ENCODE measurements at places on chromosomes 5 and 9.

DNA sequence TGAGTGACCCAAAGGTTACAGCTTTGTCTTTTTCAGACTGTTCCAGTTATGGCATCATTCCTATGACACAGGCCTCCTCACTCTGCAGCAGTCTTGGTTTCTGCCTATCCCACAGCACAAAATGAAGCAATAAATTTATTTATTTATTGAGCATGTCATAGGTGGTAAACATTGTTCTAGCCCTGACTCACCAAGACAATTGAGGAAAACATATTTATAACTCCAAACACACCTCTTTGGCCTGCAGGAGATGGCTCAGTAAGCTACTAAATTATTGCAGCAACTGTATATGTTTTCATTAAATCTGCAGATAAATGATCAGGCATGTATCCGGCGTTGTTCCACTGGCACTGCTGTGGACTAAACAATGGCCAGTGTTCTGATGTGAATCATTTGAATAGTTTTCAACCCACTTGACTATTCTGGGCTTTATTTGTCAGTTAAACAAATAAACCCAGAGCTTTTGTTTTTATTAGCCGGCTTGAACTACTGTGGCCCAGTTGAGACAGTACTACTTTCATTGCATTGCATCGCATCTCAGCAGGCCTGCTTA is 83.2 kb downstream of the FOXD1 start:
- no peak for DNase-seq

DNA sequence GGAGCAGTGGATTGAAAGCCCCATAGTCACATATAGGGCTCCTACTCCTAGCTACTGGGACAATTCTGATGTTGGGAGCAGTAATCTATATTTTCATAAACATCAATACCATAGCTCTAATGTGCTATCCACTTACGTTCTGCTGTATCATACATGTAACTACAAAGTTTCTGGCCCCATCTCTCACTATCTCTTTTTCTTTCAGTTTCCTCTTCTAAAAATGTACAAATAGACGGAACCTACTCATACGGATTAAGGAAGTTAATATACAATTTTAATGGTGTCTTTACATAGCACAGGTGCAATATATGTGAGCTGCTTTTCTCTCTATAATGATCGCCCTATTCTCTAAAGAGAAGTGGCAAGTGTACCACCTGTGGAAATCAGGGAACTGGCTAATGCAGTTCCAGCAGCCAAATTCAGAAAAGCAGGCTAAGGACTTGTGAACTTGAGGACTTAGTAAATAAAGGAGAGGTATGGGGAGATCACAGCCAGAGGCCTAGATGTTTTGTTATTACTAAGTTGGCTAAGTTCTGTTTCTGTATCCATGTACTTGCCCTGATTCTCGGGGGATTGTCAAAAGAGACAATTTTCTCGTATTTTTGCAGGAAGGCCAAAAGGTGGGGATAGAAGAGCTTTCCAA is 1021.9 kb downstream of the CDH12 start:
- no peak for DNase-seq

DNA sequence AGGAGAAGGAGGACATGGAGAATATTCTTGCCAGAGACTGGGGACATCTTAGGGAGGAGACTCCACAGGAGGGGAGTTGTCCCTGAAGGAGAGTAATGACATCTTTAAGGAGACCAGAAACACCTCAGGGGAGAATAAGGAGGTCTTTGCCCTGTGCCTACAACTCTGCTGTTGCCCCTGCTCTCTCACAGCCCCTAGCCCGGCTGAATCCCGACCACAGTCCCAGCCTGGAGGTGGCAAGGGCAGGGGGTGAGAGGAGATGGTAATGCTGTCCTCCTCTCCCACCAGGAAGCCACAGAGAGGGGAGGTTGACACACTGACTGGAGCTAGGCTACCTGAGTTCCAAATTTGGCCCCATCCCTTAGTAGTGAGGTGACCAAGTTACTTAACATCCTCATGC is 30.2 kb upstream of the ENHO start:
- no peak for DNase-seq

DNA sequence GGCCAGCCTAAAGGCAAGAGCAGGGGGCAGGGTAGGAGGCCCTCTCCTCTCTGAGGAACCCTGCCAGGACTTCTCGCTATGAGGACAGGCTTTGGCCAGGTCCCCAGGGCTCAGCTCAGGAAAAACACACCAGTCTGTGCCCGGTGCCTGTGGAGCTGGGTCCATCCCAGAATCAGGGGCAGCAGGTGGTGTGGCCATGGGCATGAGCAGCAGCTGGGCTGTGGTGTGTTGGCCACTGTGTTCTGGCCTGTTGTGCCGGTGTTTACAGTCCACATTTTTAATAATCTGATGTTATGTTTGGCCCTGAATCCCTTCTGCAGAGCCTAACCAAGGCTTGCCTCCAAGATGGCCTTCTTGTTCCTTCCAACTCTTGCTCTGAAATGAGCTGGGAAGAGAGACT is 77.0 kb downstream of the FGF18 start:
- DNase-seq, result no peak

- DNase-seq, result no peak
Measured at GRCh38 chr5:41809128-41809527, 61.1 kb downstream of the OXCT1 start.

DNA sequence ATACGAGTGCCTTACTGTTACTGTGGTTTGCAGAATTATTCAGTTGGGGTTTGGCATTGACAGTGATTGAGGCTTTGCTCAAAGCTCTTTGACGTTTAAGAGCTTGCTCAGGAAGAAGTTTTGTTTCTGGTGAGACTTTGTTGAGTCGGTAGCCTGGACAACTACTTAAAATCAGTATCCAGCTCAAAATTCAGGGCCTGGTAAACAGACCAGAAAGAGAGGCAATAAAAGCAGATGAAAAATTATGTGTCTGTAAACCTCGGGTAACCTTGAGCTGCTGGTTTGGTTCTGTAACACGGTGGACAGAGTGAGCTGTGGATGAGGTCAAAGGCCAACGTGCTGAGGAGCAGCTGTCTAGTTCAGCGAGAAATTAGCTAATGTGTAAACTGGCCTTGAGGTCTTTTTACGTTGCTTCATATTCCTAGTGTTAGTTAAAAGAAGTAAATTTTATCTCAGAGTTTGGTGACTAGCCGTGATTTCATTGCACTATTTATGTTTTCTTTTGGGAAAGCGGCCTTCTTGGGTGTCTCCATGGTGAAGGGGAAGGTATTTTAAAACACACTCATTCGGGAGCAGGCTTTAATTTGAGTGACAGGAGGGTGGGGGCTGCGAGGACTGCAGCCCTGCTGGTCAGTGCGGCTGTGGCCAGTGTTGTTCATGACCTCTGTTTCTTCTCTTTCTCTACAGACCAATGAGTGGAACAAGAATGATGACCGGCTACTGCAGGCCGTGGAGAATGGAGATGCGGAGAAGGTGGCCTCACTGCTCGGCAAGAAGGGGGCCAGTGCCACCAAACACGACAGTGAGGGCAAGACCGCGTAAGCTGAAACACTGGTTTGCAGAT is 82.0 kb upstream of the TTC23L start:
- no peak for DNase-seq

GRCh38 chr5:115392611-115393010 is 96.2 kb upstream of the CCDC112 start:
- DNase-seq, result no peak

DNA sequence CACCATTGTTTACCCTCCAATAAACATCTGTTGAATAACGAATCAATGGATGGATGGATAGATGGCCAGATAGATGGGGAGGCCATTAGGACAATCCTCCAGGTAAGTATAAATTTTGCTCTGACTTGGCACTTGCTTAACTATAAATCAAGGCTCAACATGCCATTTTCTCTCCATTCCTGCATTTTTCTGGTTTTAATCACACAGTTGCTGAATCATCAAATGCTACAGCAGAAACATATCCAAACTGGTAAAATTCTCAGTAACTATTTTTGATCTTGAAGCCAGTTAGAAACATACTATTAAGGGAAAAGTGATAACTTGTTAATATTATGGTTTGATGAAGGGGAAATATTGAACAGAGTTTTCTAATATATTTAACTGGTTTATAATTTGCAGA is 71.5 kb upstream of the MTAP start:
- no peak for DNase-seq

GRCh38 chr5:138989720-138990119 is 114.6 kb upstream of the LRRTM2 start:
- no peak for DNase-seq

DNA sequence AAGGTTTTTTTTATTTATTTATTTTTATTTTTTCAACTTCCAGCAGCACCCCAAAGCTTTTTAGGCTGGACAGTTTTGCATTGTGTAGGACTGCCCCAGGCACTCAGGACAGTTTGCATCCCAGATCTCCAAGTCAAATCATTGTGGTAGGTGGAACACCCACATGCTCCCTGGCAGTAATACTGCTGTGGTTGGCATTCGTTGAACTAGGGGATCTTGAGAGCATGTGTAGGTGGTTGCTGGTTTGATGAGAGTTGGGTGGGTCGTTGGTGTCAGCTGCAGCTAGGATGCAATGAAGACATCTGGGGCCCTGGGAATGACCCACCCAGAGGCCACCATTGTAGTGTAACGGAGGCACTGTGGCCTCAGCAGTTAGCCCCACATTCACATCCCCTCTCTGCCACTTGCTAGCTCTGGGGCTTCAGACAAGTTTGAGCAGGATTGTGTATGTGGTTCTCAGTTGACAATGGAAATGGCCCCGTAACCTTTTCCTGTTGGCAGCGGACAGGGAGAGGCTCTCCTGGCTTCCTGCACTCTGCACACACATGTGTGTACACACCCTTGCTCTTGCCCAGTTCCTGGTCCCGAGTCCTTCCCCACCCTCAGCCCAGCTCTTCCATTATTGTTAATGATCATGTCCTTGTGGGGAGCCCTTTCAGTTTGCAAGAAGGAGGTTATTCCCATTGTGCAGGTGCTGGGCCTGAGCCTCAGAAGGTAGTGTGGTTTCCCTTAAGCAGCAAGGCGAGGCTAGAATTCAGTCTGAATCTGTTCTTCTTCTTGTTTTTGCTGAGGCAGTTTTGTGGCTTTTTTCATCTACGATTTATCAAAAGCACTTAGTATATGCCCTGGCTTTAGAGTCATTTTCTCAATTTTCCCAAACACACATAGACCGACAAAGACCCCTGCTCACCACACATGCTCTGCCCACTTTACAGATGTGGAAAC is 46.5 kb downstream of the PPARGC1B start:
- DNase-seq, result no peak

GRCh38 chr5:150114773-150115408 is 28.5 kb upstream of the CSF1R start:
- DNase-seq, result no peak

DNA sequence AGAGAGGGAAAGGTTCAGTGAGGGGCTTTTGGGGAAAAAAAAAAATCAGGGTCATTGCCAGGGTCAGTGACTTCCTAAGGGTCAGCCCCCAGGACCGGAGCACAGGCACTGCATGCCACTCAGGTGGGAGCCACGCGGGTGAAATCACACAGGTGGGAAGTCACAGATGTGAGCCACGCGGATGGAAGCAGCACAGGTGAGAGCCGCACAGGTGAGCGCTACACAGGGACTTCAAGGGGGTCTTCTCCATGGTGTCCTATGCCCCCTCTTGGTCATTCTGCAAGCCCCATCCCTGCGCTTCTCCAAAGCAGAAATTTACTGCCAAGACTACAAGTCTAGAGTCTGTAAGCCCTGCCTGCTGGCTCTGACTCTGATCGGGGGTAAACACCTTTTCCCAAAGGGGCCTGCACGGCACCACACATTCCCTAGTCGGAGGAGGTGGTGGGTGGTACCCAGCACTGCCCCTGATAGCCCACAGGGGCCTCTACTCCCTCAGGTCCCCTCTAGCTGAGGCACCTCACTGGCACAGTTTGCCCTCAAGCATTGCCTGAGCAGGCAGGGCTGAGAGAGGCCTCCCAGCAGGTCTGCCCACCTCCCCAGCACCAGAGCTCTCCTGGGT is 18.3 kb upstream of the OBP2B start:
- DNase-seq, result no peak

DNA sequence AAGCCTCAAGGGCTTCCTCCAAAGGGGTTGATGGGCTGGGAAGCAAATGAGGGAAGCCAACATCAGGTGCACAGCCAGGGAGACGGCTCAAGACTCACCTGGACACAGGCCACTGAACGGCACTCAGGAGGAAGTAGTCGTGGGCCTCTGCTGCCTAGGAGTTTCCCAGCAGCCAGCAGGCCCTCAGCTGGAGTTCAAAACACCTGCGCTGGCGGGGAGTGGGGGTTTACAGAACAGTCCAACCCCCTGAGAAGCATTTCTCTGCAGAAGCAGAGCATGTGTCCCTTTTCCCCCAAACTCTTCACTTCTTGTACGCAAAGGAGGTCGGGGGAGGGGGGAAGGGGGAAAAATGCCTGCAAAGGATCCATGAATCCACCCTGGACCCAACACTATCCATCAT is 2.3 kb downstream of the WHRN start:
- DNase-seq, result no peak

GRCh38 chr5:124136609-124137008 is 609.8 kb downstream of the ZNF608 start:
- no peak for DNase-seq

DNA sequence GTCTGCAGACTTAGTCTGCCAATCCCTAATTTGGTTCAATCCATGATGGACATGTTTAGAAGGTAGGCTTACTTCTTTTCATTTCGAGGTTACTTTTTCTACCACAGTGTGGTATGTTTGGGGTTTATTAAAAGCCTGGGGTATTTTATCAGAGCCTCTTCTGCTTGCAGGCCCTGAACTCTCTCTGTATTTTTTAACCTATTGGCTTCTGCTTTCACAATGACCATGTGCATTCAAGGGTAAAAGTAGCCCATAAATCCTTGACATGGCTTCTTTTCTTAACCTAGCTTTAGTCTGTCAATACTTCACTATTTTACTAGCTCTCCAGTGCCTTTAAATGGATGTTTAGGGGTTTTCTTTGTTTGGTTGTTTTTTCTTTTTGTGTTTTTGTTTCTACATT is 286.6 kb downstream of the FER start:
- no peak for DNase-seq

GRCh38 chr5:23840083-23840482 is 332.7 kb downstream of the PRDM9 start:
- no peak for DNase-seq

- DNase-seq, result no peak
Measured at GRCh38 chr9:35741740-35742139, 7.3 kb downstream of the GBA2 start.

GRCh38 chr5:131068893-131069643 is 96.0 kb downstream of the HINT1 start:
- no peak for DNase-seq

- DNase-seq, result no peak
Measured at GRCh38 chr5:97074859-97075489, 67.4 kb downstream of the LIX1 start.

DNA sequence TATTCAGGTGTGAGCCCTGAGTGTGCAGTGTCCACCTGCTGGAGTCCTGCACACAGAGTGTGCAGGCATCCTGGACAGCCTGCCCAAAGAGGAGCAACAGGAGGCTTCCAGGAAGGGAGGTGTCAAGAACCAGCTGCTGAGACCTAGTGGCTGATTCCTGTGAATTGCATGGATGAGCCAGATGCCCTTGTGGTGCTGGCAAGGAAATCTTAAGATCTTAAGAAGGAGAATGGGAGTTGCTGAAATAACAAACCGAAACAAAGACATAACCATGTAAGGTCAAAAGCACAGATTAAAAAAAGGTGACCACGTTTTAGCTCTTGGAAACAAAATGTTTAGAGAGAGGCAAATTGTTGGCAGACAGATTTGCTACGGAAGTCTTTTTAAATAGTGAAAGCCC is 29.3 kb upstream of the RPS23 start:
- no peak for DNase-seq

- no peak for DNase-seq
Measured at GRCh38 chr9:31243386-31243785, 1141.1 kb upstream of the ACO1 start.
